ENCODE measurements at places on chromosomes 6 and 20.

DNA sequence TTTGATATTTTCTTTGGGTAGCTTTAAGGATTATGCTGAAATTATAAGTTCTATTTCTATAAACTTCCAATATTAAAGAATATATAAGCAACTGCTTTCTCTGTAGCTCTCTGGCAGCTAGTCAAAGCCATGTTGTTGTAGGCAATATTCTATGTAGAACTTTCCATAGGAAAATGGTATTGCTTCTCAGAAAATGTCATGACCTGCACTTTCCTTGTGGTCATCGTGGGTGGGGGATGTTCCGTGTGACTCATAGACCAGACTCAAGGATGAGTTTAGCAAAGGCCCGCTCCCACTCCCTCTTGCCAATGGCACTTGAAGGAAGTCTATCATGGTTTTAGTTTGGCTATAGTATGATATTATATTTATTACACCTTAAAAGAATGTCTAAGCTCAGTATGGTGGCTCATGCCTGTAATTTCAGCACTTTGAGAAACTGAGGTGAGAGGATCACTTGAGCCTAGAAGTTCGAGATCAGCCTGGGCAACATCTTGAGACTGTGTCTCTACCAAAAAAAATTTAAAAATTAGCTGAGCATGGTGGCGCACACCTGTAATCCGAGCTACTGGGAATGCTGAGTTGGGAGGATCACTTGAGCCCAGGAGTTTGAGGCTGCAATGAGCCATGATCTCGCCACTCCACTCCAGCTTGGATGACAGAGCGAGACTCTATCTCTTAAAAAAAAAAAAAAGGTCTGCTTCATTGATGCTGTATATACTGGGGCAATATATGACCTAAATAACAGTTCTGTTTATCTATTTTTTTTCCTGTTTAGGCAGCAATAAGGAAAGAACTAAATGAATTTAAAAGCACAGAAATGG, 36.6 kb upstream of the LTV1 start:
- peak; percentile 70 for DNase-seq

DNA sequence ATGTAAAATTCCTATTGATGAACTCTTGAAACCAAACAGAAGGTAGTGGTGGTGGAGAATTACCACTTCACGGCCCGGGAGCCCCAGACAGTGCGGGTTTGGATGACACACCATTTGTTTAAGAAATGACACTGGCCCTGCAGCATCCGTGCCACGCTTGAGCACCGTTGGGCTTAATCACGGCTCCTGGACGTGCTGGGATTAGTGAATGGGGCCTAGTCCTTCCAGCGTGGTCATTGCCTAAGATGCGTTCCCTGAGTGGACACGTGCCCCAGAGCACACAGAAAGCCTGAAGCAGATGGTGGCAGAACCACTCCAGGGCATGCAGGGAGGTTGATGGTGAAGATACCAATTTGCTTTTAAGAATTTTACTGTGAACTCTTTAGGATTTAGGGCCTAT, 14.5 kb downstream of the STX16 start:
- DNase-seq, result no peak

DNA sequence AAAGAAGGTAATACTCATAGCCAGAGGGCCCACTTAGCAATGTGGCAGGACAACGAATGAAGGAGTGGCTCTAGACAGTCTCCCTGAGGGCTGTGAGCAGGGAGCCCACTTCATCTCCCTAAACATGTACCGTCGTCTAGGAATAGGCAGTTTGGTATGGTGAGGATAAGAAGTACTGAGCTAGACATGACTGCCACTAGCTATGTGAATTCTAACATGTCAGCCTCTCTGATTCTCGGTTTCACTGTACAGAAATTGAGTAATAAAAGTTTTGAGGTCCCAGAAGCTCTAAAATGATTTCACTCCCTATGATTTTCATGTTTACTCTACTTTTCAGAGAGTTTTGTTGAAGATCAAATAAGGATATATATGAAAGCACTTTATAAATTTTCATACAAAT, 107.1 kb downstream of the AHI1 start:
- DNase-seq, result no peak

- DNase-seq, result no peak
Measured at GRCh38 chr6:15366879-15367278, 121.0 kb downstream of the JARID2 start.

DNA sequence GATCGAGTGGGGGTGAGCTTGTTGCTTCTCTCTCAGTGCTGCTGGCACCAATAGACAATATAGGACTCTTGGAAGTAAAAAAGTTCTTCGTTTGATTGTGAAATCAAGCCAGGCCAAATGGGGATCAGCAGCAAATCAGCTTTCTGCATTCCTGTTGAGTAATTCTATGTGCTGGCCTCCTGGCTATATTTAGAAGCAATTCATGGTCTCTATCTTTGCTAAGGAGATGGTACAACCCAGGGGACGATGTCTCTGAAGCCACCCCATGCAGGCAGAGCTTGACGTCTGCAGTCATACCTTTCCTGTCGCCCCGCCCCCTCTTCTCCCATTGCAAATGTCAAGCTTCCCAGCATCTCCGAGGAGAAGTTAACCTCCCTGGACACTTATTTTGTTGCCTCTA, 199.1 kb downstream of the SCP2D1 start:
- no peak for DNase-seq

- DNase-seq, result no peak
Measured at GRCh38 chr6:159766906-159767305, 5.1 kb downstream of the ACAT2 start.

DNA sequence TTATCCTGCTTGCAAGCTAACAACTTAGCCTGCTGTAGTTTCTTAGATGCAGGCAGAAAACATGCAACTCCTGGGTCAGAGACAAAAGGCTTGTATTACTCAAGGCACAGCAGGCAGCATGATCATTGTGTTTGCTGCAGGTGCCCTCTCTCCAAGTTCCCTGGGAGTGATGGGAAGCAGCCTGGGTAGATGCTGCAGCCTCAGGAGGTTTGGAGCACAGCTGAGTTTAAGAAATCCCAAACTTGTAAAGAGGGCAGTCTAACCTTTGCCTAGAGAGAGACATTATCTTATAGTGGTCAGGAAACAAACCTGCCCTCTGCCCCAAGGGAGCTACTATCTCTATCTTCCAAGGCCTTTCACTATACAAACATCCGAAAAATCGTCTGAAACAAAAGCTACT, 61.1 kb downstream of the PFDN4 start:
- no peak for DNase-seq

GRCh38 chr20:37346236-37346534, 245 bp downstream of the SRC start:
- DNase-seq, result no peak

- no peak for DNase-seq
Measured at GRCh38 chr6:116797585-116797984, 31.3 kb downstream of the GPRC6A start.

All from activated naive CD4-positive, alpha-beta T cell treated with anti-CD3 and anti-CD28 coated beads, Interleukin-2, amount 50 U/mL, for 72 hours (primary cell).